Adipocyte (in vitro differentiated cells): ENCODE measurements at places on chromosomes 2 and 18.

DNA sequence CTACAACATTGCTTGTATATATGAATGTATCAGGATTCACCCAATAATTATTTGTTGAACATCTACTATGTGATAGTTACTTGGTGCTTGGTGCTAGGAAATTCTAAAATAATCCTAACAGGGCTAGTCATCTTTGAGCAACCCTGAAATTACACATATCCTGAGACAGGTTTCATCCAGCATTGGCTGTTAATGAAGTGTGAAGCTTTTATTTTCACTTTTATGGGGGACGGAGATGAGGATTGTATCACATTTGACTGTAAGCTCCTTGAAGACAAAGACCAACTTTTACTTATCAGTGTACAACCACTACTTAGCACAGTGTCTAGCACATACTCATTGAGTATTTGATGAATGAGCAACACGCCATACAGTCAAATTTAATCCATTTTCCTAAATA lies 6.8 kb upstream of the GALM start:
- DNase-seq = no peak

- no peak for DNase-seq
Measured at GRCh38 chr2:231923951-231924888, 2.0 kb downstream of the NPPC start.

- peak; percentile 47 for DNase-seq
Measured at GRCh38 chr18:519019-519879, 18.7 kb upstream of the COLEC12 start.

GRCh38 chr2:19675003-19675629 lies 226.7 kb downstream of the TTC32 start:
- no peak for DNase-seq

DNA sequence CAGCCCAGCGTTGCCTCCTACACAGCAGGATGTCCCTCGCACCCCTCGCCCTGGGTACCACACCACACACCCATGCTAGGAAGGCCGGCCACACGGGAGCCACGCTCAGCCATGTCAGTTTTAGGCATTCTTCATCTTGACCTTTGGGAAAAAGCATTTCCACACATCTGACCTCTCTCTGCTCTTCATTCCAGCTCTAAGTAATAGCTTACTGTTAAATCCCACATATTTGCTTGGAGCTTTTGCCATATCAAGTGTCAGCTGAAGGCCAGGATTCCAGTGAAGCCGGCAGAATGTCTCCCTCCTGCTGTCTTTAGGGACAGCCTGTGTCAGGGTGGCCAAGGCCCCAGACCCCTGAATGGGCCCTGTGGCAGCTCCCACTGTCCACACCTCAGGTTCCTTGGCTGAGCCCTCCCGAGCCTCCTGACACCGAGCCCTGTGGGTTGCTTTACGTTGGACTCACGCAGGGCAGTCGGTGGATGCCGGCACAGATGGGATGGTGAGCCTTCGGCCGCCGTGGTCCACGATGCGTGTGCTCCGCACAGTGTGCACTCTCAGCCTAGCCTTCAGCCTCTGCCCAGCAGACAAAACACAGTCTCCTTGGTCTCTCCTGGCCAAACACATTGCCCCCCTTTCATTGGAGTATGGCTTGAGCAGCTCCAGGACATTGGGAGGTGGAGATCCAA lies 202.0 kb downstream of the SEPTIN10 start:
- no peak for DNase-seq

GRCh38 chr2:28662468-28663181 lies 89.0 kb upstream of the PPP1CB start:
- DNase-seq = peak; percentile 70

DNA sequence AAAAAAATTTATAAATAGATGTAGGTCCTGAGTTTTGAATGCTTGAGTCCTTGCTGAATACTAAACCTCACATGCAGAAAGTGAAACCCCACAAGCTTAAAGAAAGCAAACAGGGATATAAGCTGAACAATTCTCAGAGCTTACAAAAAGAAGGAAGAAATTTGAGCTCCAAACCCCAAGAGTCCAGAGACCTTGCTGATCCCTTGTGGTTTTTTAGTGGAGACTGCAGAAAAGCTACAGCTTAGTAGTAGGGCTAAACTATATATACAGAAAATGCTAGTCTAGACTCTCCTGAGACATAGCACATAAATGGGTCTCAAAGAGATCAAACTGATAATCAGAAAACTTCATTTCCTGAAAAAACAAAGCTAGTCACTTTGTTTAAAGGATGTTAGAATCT lies 1548.1 kb upstream of the ZEB2 start:
- no peak for DNase-seq

GRCh38 chr2:111702119-111702803 lies 181.7 kb downstream of the ANAPC1 start:
- peak; percentile 71 for DNase-seq
